Skin of body (tissue), 3 donors: ENCODE measurements at places on chromosomes 12 and 14. TPM values are rescaled to one million over a fixed set of nuclear protein-coding genes. Genes with fewer than 3 reads are reported as not detected.

Gene ZBTB39
- 4.8 TPM for total RNA-seq

Gene KLHL33
- 0.30 TPM for total RNA-seq

Gene NFYB
- 17.6 TPM for total RNA-seq

Gene ZDHHC22
- under 0.01 TPM for total RNA-seq

Gene GPR162
- total RNA-seq = 4.9 TPM
